ENCODE measurements at places on chromosomes 2 and 18. TPM values are rescaled to one million over a fixed set of nuclear protein-coding genes. Genes with fewer than 3 reads are reported as not detected.

The ORC2 gene
- 9.2 TPM for total RNA-seq

The COLEC12 gene
- not detected for total RNA-seq

The RNU2-63P gene
- not detected for total RNA-seq

The ZNF385B gene
- not detected for total RNA-seq

The EIPR1 gene
- total RNA-seq = 46.8 TPM

The SH2D6 gene
- total RNA-seq = not detected

The ZNF521 gene
- total RNA-seq = 0.21 TPM

Data from airway epithelial cell (primary cell).